ENCODE measurements at places on chromosomes 6 and 20.

DNA sequence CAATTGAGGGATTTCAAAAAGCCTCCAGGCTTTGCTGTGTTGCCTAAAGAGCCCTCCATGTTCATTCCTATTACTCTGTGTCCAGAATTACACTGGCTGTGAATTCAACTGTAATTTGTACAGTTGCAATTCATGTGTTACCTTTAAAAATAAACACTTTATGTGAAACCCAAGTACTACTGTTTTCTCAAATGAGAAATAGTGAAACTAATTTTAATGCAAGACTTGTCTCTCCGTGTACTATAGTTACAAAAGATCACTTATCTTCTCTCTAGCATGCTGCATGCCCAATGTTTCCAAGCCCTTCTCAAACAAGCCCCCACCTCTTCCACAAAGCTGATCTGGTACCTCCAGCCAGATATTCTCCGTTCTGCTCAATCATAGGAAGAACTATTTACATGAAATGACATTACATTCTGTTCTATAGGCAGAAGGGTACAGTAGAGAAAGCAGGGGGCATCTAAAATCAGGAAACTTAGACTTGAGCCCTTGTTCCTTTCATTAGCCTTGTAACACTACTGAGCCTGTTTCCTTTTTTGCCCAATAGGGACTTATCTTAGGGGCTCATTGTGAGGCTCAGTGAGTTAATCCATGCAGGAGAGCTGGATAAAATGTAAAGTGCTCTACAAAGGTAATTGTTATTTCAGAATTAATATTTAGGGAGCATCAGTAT, 12.3 kb upstream of the COL9A1 start:
- DNase-seq, result no peak

DNA sequence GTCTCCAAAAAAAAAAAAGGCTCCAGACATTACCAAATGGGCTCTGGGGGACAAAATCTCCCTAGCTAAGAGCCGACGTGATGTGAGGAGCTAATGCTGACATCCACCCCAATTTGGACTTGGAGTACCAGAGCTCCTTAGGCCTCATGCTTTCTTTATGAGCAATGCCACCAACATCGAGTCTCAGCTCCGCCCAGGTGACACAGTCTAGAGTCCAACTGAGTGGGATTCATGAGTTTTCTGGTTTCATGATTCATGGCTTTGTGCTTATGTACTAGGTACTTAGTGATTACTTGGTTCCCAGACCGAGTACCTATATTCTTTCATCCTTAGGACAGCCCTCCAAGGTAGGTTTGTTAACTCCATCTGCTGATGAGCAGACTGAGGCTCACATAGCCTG, 4.4 kb downstream of the ANKRD60 start:
- DNase-seq, result no peak

- DNase-seq, result no peak
Measured at GRCh38 chr6:168626046-168626602, 185.1 kb downstream of the SMOC2 start.

DNA sequence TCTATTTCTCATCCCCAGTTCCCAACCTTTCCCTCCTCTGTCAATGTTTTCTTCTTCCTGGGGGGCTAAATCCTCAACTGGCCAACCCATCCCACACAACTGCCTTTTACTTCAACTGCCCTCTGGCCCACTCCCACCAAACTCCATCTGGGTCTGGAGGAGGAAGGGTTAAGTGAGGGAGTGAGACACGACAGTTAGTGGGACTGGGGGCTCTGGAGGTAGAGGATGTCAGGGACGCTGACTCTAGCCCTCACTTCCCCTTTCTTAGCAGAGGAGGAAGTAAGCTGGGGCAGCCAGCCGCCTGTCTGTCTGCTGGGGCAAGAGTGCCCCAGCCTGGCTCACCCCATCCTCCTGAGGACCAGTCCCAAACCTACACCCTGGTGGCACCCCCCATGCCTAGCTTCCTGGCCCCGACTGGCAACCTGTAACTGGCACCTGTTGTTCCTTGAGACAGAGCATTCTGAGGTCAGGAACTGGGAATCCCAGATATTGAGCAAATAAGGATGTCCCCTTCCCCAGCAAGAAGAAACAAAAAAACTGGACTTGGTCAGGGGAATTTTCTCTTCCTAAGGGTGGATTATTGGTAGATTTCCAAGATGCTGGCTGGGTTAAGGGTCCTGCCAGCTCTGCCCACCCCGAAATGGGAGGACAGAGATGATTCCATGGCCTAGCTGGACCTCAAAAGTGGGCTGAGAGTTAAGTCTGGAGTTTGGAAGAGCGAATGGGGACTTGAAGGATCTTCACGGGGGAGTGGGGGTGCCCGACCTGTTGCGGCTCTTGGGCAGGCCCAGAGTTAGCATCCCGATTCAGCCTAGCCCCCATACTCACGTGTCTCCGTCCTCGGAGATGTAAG, 971 bp downstream of the NFKBIE start:
- peak; percentile 78 for DNase-seq

All from suppressor macrophage (primary cell).